ENCODE measurements at places on chromosomes 4 and X.

GRCh38 chr4:26757751-26758150, 102.9 kb upstream of the STIM2 start:
- H3K27me3 ChIP-seq: no peaks in the 10 kb centered on the region
- H3K27ac ChIP-seq: no peak overlapping the region
- H3K4me3 ChIP-seq: no peak overlapping the region
- H3K36me3 ChIP-seq: peaks cover 11% of the 10 kb centered on the region
- H3K4me1 ChIP-seq: no peaks in the 10 kb centered on the region

DNA sequence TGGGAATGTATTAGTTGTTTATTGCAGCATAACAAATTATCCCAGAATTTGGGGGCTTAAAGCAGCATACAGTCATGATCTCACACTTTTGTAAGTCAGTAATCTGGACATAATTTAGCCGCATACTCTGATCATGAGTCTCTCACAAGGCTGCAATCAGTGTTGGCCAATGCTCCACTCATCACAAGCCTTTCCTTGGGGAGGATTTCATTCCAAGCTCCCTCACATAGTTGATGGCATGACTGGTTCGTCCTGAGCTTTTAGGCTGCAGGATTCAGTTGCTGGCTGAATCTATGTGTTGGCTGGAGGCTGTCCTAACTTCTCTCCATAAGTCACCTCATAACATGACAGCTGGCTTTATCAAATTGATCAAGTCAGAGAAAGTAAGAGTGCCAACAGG, 1568.6 kb upstream of the PCDH7 start:
- no peak overlapping the region for H3K4me3 ChIP-seq
- H3K4me1 ChIP-seq: no peaks in the 10 kb centered on the region
- H3K36me3 ChIP-seq: no peaks in the 10 kb centered on the region
- no peak for DNase-seq

DNA sequence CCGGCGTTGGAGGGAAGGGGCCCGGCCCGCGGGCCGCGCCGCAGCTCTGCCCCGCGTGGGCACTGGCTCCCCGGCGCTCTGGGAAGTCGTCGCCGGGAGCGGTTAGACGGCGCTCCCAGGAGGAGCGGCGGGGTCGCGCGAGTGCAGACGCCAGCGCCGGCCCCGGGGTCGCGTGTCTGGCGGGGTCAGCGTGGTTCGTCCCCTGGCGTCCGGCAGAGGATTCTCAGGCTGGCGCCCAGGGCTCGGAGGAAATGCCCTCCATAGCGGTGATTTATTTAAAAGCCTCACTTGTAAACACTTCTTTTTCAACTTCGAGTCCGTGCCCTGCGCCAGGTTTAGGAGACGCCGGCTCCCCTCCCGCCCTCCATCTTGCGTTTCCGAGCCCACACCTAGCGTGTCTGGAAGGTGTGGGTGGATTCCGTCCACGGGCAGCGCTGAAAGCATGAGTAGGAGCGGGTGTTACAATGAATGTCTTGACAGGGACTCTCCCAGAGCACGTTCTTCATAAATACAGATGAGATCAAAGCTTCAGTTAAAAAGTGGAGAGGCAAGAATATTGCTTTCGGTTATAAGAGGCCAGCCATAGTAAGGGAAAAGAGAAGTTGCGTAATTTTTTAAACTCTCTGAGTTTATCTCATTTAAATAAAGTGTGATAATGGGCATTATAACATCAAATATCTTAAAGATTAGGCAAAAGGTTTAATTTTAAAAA, 692 bp downstream of the FAM241A start:
- peaks cover 9% of the 10 kb centered on the region for H3K4me1 ChIP-seq
- H3K27me3 ChIP-seq: peaks cover 24% of the 10 kb centered on the region
- H3K36me3 ChIP-seq: no peaks in the 10 kb centered on the region

DNA sequence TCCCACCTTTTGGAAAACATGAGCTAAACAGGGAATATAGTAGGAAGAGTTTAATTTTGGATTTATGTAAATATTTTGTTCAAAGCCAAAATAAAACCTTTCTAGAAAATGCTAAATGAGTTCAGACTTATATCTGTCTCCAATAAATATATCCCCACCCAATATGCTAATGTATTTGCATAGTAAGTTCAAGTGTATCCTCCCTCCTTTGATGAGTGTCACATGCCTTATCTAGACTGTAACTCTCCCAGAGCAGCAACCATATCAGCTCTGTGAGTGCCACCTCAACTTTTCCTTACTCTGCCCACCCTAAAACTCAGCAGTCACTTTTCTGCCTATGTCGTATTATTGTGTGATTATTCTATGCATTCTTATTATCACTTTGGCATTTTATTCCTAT, 516.1 kb upstream of the NR3C2 start:
- H3K36me3 ChIP-seq: no peaks in the 10 kb centered on the region
- no peaks in the 10 kb centered on the region for H3K27me3 ChIP-seq
- H3K27ac ChIP-seq: no peak overlapping the region
- H3K4me3 ChIP-seq: no peak overlapping the region
- no peaks in the 10 kb centered on the region for H3K4me1 ChIP-seq

- no peak for DNase-seq
- H3K27me3 ChIP-seq: peaks cover 20% of the 10 kb centered on the region
- no peaks in the 10 kb centered on the region for H3K36me3 ChIP-seq
- no peak overlapping the region for H3K4me3 ChIP-seq
- H3K27ac ChIP-seq: no peak overlapping the region
- H3K4me1 ChIP-seq: no peaks in the 10 kb centered on the region
Measured at GRCh38 chr4:185283723-185284122, 74.3 kb downstream of the SNX25 start.

DNA sequence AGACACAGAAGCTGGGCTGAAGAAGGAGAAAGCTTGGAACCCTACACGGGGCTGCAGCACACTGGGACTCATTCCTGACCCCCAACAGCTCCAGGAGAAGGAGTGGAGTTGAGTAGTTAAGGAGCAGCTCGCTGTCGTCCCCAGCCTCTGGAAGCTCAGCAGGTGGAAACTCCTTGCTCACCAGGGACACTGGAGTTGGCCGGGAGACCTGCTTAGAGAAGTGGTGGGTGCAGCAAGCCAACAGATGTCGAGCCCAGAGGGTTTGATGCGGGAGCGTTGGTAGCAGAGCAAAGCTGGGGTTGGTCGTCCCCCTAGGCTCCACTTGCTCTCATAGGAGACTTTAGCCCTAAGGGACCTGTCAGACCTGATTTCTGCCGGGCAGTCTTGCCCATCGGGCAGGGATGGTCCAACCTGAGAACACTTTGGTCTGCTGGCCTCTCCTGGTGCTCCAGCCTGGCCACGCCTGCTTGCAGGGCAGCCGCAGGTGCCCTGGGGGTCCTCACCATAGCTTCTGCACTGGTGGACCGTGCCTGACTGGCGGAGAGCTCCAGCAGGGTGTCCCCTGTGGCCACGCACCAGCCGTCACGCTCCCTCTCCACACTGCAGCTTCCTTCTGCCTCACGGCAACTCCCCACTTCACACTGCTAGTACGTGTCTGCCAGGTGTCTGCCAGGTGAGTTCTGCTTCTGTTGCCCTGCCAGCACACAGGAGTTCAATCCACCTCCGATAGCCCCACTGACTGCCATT, 353.7 kb downstream of the GASK1B start:
- no peak for DNase-seq
- no peaks in the 10 kb centered on the region for H3K4me1 ChIP-seq

All from DND-41 (cell line).